ENCODE measurements at places on chromosomes 13 and 19.

- no peak for DNase-seq
These were observed 7.9 kb downstream of the PDX1 start for GRCh38 chr13:27927444-27928352.

- DNase-seq: no peak
These were observed 25.2 kb downstream of the ZNF383 start for GRCh38 chr19:37243206-37243632.

DNA sequence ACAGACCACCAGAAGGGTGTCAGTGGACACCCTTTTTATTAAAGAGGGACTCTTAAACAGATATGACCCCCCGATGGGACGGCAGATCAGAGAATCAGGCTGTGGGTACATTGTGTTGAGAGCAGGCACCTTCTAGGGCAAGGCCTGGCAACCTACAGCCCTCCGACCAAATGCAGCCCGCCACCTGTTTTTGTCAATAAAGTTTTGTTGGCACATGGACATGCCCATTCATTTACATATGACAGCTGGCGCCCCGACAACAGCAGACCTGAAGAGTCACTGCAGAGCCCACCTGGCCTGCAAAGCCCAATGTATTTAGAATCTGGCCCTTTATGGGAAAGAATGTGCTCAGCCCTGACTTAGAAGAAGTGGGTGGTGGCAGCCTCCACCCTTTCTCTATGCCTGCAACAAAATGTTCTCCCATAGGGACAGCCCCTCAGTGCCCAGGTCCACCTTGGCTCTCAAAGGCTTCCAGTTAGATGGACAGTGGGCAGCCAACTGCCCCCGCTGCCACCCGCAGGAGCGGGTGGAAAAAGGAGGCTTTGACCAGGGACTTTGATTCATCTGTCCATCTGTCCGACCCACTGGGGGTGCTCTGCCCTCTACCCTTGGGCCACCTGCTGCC is 184.9 kb downstream of the PTPRS start:
- DNase-seq: no peak

DNA sequence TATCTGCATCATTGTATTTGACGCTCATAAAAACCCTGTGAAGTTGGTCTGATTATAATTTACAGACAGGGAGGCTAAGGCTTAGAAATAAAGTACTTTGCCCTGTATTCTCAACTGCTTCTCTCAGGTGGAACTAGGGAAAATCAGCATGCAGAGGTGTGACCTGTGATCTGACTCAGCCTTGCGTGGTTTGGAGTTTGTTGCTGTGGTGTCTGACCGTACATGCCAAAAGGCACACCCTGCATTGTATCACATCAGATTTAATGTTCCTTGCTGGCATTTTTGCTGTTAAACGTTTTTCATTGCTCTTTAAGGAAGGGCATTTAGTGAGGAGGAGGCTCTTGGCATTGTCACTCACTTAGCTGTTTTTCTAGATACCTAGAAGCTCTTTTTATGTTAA is 58.8 kb upstream of the C1QTNF9B start:
- no peak for DNase-seq

GRCh38 chr19:29823581-29824330 is 12.0 kb downstream of the CCNE1 start:
- DNase-seq: no peak

DNA sequence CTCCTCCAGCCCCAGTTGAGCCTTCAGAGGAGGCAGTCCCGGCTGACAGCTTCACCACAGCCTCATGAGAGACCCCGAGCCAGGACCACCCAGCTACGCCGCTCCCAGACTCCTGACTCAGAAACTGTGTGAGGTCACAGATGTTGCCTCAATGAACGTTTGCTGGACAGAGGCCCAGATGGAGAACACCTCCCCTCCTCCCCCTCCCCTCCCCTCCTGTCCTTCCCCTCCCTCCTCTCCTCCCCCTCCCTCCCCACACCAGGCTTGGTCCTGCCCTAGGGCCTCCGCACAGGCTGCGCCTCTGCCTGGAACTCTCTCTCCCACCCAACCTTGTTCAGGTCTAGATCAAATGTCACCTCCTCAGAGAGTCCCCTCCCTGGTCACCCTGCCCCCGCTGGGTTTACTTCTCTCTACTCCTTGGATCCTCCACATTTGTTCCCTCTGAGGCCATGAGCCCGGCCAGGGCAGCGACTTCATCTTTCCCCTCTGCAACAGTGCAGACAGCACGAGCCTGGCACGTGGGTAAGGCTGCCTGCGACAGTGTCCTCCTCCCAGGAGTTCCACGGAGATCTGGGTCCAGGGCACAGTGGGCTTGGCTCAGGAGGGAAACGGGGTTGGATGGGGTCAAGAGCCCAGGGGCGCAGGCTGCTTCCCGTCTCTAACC is 17.4 kb downstream of the PIP5K1C start:
- DNase-seq: no peak

DNA sequence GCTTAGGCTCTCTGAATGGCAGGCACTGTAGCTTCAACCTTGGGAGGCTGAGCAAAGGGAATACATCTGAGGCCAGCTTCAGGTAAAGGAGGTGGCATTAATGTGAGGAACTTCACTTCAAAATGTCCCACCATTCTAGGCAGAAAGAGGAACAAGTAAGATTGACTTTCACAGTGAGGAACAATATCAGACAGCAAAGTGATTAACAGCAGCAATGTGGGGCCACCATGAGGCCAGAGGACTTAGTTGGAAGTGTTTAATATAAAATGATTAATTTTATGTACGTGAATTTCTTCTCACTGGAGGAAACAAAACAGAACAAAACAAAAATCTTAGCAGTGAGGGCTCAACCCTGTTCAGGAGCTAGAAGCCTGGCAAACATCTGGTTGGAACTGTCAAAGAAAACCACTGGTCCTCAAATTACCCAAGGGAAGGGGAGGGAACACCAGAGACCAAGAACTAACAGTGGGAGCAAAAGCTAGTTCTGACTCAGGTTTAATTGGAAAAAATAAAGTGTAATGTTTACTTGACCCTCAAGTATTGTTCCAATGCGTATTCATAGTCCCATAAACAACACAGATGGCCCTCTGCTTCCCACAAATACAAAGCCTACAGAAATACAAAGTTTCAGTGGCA is 43.9 kb upstream of the FRY start:
- no peak for DNase-seq

DNA sequence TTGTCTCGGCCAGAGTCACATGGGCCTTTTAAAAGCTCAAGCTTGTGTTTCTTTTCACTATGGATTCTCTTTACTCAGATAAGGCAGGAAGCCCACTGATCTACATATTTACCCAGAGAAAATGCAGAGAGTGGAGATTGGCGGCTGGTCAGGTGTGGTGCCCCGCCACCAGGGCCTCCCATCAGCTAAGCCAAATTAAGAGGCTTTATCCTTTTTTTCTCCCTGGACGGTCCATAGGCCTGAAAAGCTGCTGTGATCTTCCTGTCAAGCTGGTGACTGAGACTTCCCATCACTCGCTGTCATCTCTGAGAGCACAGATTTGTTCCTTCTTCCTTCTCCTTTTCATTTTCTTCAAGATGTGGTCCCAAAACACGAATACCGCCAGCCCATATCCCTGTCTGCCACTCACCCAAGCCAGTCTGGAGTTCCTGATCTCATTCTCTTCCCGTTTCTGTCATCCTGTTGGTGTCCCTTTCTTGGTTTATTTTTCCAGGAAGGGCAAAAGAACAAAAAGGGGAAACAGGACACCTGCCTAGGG is 1.9 kb downstream of the SAFB start:
- DNase-seq: no peak

DNA sequence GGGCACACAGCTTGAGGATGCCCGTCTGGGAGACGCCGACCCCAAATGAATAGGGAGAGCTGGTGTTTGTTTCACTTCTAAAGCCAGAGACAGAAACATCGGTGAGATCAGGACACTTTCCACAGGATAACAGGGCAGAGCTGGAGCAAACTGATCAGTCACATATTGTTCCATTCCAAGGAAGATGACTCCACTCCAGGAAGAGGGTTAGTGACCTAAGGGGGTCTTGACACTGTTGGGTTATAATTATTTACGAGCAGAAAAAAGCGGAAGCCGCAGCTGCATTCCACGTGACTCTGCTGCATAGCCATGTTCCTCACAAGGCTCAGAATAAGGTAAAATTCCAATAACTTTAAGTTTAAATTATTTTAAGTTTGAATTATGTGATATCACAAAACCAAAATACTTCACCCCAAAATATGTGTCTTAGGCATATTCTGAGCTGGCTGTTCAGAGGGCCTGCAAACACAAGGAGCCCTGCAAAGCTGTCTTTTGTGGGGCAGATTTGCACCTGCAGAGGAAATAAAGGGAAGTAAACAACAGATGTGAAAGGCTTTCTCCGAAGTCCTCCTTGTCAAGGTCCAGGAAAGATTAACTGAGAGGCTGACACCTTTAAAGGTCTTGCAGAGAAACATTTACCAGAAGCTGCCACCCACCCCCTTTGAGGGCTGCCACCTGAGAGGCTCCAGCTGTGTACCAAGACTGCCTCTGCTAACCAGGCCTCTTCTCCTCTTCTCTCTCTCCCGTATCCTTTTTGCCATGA is 819.2 kb downstream of the UQCRFS1 start:
- no peak for DNase-seq

Data from left renal pelvis (tissue), 4 donors.